ENCODE measurements at places on chromosomes 11 and 22.

DNA sequence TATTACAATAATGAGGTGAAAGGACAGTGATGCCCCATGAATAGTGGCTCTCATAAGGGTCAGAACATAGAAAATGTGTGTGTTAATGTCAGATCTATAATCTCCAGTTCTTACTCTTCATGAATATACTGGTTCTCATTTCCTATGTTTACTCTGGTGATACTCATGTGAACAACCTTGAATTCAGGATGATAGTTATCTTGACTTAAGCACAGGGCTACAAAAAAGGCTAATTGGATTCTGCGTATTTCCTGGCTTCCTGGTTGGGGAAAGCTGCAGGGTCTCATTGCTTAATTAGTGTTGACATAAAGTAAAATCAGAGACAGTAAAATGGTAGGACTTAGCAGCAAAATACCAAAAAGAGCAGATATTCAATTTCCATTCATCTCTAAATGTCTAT, 1316.8 kb upstream of the RAG2 start:
- DNase-seq = no peak

DNA sequence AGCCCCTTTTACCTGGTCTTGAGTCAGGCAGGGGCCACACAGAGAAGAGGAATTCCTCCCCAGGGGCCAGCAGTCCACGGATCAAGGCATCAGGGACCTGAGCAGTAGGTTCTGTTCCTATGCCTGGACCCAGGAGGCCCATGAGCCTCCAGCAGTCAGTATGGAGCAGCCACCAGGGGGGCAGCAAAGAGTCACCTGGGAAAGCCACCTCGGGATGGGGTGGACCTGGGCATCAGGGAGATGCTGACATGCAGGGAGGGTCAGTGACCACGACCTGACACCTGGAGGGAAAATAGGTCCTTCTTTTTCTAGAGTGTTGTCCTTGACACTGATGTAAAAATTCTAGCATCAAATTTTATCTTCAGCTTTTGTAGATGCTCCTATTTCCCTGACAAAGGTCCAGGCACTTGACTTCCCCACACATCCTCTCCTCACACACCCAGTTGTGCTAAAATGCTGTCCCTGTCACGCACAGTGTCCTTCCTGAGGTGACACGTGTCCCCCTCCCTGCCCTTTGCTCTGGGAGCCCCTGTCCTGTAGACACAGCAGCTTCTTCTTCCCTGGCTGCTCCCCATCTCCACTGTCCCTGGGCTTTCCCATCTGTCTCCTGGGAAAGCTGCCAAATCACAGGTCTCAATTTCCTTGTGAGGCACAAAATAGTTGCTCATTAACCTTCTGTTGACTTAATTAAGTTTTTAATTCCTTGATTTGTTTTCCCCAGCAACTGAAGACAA, 70.0 kb upstream of the IGLL5 start:
- no peak for DNase-seq

- peak; percentile 61 for DNase-seq
Measured at GRCh38 chr11:125070699-125071254, 7.7 kb downstream of the SLC37A2 start.

- DNase-seq = peak; percentile 82
Measured at GRCh38 chr11:72703267-72704008, 29.2 kb upstream of the PDE2A start.

DNA sequence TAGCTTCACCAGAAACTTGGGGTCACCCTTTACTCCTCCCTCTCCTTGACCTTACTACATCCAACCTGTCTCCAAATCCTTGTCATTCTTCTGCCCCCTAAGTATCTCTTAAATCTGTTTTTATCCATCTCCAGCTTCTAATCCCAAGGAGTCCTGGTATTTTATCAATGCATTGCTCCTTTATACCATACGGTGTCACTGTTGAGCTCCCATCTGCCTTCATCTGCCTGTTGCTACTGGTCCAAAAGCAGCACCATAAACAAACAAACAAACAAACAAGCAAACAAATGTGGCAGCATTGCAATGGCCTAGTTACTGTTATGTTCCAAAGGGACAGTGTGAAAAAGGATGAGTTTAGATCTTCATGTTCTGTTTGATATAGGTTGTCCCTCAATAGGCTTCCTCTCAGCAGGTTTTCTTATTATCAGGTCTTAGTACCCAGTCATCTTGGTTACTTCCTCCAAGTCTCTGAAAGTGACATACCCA, 34.2 kb downstream of the DNHD1 start:
- peak; percentile 63 for DNase-seq

DNA sequence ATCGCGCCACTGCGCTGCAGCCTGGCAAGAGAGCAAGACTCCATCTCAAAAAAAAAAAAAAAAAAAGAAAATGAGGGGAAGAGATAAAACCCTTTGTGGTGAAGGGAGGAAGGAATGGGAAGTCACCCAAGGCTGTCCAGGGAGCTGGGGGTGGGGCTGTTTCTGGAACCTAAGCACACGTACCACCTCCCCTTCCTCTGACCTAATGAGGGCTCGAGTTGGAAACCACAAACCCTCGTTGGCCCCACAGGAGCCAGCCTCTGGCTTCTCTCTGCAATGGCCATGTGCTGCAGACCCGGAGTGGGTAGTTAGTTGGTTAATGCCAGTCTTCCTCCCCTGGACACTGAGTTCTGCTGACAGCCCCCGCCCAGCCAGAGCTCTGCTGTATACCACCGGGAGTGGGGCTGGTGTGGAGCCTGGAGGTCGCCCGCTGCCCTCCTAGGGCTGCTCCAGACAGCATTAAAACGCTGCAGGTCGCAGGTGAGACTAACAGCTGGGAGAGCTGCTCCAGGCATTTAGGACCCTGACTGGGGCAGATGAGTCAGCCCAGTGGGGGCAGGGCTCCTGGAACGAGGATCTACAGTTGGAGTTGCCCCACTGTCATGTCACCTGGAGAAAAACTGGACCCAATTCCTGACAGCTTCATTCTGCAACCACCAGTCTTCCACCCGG, at the start of gene LGALS12:
Gene LGALS12 (plus strand): TSS at position 228 of the 672 bp plus-strand sequence. CDS start 375 bp downstream, at position 603.
- DNase-seq = no peak

- DNase-seq = peak; percentile 17
Measured at GRCh38 chr11:67545280-67545679, 22.0 kb upstream of the CABP2 start.

DNA sequence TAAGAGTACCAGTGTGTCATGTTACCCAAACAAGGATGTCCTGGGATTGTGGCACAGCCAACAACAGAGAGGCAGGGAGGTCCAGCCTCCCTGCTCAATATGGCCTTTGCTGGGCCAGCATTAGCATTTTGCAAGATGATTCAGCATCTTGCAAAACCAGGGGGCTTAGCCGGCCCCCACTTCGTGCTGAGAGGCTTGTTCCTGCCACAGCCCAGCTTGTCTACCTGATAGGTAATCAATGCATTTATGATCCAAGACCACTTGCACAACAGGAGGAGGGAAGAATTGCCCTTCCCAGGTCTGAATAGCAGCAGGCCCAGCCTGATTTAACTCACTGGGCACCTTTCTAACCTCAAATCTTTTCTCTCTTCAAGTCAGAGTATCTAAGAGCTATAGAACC, 189.0 kb upstream of the SYT13 start:
- no peak for DNase-seq

GRCh38 chr11:34650528-34650927, 29.6 kb downstream of the EHF start:
- no peak for DNase-seq

- no peak for DNase-seq
Measured at GRCh38 chr22:35866651-35867050, 149.0 kb downstream of the APOL5 start.

DNA sequence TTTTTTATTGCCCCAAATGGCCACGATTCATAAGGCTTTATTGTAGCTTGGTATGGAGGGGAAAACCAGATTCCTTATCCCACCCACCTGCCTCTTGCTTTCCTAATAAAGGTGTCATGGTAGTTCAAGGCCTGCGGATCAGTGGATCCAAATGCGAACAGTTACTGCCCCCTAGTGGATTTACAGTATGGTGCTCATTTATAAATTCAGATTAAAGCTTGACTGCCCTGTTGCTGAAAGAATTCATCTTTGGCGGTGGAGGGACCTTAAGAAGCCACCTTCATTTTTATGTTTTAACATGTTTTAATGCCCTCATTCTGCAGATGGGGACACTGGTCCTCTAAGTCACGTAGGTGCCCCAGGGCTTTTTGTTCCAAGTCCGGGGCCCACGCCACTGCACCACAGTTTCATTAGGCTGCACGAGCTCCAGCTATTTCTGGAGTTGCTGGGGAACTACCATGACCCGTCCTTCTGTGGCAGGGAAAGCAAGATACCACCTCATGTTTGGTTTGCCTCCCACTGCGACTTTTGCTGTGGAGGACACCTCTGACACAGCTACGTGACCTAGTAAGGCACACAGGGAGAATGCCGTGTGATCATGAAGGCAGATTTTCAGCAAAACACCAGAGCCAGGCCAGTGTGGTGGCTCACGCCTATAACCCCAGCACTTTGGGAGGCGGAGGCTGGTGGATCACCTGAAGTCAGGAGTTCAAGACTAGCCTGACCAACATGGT, 15.6 kb upstream of the INCENP start:
- peak; percentile 74 for DNase-seq

- no peak for DNase-seq
Measured at GRCh38 chr11:73034777-73035176, 107.3 kb downstream of the FCHSD2 start.

DNA sequence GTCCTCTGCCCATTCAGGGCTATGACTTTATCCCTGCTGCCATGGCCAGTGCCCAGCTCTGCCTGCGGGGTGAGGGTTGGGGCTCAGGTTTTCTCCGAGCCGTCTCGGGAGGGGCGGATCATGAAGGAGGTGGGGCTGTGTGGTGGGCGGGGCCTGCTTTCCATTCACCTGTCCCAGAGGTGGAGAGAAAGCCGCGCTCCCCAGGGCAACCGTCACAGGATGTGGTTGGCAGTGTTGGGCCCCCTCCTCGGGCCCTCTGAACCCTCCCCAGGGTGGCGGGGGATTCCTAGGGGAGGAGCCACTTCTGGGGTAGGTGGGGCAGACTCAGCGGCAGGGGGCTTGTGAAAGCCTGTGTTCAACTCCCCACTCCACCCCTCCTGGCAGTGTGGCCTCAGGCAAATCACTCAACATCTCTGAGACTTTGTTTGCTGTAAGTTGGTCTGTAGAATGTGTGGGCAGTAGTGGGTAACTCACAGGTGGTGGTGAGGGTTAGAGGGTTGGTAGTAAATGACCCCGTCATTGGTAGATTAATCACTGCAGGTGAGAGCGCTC, 50.3 kb downstream of the CD6 start:
- DNase-seq = no peak

DNA sequence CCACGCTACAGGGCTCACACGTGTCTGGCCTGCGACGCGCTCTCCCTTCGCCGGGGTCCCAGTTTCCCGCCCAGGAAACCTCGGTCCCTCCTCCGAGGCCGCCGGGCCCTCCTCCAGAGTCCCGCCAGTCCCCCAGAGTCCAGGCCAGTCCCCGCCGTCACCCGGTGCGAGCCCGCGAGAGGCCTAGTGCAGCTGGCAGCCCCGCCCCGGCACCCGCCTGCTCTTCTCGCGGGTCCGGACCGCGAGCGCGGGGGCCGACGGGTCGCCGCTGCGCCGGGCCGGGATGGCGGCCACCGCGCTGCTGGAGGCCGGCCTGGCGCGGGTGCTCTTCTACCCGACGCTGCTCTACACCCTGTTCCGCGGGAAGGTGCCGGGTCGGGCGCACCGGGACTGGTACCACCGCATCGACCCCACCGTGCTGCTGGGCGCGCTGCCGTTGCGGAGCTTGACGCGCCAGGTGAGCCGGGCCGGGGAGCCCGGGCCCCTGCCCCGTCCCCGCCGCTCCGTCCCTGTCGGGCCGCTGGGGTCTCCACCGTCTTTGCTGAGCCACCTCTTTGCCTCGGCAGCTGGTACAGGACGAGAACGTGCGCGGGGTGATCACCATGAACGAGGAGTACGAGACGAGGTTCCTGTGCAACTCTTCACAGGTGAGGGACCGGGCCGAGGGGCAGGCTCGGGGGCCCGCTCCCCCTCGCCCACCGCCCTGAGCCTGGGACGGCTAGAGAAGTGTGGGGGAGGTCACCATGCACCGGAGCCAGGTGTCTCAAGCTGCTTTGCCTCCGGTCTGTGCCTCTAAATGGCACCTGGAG, at the start of gene PTPMT1:
Gene PTPMT1 (plus strand): TSS at position 260 of the 809 bp plus-strand sequence. CDS start 24 bp downstream, at position 284.
- peak; percentile 82 for DNase-seq

DNA sequence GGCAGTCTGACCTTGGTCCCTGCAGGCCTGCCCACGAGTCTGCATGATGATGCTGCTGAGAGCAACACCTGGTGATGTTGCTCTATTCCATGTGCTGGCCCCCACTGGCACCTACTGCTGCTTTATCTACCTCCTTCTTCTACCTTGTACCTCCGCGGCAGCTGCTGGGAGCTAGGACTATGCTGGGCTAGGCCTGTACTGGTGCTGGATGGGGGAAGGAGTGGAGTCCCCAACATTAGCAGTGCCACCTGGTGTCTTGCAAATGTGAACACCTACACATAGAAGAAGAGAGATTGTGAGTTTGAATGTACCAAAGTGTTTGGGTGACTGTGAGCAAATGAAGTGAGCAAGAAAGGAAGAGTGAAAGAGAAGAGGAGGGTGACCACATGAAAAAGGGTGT, 30.5 kb downstream of the PTPN5 start:
- no peak for DNase-seq

DNA sequence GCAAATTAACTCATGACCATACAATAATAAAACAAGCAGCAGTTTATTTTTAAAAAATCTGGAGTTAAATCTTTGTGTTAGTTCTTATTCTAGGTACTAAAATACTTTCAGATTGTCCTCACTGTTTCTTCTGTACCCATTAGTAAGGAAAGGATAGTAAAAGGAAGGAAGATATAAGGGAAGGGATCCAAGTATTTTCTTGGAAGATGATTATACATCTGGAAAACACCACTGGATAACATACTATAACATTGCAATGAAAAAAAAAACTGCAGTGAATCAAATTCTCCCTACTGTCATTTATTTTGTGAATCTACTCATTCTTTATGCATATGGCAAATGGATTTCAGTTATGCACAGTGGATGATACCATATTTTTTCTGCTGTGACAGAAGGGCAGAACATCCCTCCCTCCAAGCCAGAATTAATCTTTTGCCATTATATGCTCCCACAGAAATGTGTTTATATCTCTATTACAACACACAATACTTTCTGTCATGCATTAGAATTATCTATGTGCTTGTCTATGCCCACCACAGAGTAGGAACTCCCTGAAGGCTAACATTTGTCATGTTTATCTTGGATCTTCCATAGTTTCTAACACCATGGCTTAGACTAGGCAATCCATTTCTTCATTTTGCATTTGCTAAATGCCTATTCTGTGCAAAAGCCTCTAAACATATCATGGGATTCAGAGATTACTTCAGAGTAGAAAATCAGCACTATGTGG, 282.3 kb upstream of the CTSC start:
- DNase-seq = peak; percentile 29

DNA sequence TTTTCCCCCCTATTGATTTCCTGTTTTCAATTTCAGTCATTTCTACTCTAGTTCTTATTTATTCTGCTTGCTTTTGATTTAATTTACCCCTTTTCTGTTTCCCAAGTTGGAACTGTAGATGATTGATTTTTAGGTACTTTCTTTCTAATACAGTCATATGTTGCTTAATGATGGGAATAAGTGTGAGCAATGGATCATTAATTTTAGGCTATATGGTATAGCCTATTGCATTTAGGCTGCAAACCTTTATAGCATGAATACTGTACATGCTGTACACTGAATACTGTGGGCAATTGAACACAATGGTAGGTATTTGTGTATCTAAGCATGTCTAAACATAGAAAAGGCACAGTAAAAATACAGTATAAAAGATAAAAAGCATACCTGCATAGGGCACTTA, 44.9 kb downstream of the DDX10 start:
- no peak for DNase-seq

All from EH (cell line).